CD4-positive, alpha-beta T cell (primary cell): ENCODE measurements at places on chromosomes 5 and 9.

DNA sequence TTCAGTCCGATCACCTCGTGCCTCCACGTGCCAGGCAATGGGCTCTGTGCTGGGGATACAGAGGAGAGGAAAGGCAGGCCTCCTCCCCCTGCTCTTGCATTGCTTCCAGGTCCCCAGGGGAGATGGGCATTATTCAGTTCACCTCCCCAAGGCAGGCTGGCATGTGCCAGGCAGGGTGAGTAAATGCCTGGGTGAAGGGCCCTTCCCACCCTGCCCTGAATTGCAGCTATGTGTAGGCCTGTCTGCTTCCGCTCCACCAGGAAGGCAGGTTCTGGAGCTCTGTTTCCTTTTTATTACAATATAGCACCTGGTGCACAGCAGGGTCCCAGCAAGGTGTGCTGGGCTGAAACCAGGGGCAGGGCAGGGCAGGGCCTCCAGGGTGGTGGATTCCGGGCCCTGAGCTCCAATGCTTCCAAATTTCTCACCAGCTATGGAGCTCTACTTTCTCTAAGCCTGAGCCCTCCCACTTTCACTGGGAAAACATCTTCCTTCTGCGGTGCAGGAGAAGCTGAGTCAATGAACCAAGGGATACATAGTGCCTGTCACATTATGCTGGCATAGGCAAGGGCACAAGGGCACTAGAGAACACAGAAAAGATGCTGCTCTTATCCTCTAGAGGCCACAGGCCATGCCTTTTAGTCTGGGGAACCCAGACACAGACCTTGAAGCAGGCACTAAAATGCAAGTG lies 42.0 kb downstream of the SHB start:
- no peak for DNase-seq

GRCh38 chr5:110063640-110064602 lies 374.2 kb downstream of the MAN2A1 start:
- DNase-seq, result no peak

- DNase-seq, result no peak
Measured at GRCh38 chr9:127697575-127697974, 9.2 kb upstream of the CFAP157 start.

- no peak for DNase-seq
Measured at GRCh38 chr5:126251024-126251423, 172.2 kb upstream of the GRAMD2B start.

DNA sequence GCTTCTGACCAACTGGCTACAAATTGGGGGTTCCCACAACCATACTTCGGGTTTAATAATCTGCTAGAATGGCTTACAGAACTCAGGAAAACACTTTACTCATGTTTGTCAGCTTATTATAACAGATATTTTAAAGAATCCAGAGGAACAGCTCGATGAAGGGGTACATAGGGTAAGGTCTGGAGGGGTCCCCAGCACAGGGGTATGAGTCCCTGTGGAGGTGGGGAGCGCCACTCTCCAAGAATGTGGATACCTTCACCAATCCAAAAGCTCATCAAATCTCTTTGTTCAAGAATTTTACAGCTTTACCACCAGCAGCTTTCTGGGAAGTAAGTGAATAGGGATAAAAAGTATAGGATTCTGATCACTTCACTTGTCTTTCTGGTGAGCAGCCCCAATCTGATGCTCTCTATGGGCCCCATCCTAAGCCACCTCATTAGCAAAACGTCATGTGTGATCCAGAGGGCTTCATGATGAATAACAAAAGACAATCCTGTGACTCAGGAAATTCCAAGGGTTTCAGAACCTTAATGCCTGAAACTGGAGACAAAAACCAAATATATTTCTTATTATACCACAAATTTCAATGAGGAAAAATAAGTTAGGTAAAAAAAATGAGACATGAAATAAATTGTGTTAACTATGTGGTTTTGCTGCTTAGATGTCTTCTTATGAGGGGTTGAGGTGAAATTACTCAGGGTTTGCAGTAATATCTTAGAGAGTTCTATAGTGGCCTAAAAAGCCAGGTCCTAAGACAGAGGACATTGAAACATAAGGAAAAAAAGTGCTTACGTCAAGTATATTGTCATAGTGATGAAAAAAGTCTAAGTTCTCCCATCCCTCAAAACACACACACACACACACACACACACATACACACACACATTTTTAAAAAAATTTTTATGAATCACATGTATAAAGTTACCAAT lies 290.5 kb downstream of the ANXA1 start:
- DNase-seq, result no peak

- DNase-seq, result peak; percentile 72
Measured at GRCh38 chr9:137021979-137022661, 5.9 kb downstream of the ABCA2 start.
